ENCODE measurements at places on chromosomes 7 and 10.

DNA sequence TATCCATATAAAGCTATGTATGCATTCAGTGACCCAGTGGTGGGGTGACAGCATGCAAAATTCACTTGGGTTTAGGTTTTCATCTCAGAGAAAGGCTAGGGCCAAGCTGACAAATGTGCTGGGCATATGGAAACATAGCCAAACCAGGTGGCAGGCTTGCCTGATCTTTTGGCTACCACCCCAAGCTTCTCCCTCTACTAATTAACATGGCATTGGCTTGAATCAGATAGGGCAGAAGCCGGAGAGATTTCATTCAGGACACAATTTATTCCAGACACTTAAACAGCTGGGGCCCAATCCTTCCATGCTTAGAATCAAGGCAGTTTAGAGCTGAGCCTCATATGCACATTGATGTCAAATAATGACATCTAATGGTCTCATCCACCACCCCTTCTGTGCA is 95.5 kb upstream of the AGK start:
- DNase-seq, result no peak

DNA sequence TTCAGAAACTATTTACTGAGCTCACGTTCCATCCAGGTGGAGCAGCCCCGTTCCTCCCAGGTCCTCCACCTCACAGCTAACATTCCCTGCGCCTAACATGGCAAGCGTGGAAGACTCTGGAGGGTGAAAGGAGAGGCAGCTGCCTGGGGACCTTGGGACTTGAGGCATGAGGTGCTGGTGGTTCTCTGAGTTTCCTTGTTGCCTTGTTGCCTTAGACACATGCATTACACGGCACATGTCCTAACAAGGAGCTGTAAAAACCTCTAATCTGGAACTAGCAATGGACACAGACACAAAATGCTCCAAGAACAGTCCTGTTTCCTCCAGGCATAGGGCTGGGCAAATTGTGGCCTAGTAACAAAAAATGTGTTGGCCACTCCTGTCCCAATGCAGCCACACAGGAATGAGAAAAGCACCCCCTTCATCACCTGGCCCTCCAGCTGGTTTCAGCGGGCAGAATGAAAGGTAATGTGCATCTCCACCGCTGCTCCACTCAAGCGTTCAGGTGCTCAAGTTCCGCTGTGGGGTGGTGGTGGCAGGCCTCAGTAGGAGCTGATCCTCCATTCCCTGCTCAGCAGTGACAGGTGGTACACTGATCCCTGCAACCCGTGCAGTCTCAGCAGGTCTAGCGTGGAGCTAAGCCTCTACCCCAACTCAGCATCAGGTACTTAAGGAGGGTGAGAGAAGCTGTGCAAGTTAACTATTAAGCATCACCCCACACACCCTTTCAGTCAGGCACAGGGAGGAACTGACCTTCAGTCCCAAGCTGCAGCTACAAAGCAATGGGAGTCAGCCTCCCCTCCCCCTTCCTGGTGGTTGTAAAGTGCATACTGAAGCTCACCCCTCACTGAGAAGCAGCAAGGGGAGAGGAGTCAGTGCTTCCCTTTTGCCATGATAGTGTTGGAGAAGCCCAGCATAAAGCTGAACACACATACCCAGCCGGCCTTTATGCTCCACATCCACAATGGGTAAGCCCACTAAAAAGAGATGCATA is 382.8 kb downstream of the SDK1 start:
- DNase-seq, result no peak

DNA sequence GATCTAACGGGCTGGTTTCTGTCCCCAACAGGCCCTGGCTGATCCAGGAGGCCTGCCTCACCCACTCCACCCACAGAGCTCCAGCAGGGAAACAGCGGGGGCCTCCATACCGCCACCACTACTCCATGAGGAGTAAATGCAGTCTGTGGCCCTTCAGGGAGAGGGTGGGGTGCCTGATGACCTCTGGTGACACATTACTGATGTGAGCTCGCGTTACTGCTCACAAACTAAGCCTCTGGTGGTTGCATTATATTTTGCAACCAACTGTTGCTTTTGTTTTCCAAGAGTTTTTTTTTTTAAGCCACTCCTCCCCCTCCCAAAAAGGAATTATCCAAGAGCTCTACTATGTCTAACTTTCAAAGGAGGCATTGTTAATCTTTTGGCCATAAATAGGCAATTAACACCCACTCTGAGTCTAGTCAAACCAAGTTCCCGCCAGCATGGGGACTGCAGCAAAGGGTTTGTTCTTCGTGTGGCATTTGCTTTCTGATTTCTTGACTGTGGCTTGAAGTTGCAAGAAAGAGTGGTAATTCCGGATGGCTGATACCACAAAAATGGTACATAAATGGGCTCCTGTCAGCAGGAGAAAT is 72.6 kb downstream of the FAM53B start:
- no peak for DNase-seq

GRCh38 chr10:123009105-123009820 is 457 bp downstream of the ACADSB start:
- DNase-seq, result no peak

- no peak for DNase-seq
Observed at GRCh38 chr7:149774237-149775175, 1.1 kb upstream of the ZNF467 start.

- no peak for DNase-seq
Observed at GRCh38 chr7:116782177-116782711, 80.1 kb upstream of the CAPZA2 start.

- no peak for DNase-seq
Observed at GRCh38 chr7:132943645-132944044, 138.2 kb downstream of the CHCHD3 start.

DNA sequence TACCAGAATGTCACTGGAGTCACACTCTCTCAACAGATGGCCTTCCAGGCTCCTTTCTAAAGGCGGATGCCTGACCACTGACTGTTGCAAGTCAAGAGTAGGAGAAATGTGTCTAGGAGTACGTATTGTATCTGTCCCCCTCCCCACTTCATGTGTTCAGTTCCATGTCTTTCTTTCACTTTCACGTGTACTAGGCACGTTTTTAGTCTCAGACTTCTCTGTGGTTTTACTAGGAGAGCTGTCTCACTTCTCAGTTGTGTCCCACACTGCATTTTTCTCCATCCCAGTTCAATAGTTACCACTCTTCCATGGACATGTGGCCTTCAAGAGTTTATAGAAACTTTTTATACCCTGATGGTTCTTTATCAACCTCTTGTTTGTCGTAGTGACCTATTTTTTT is 893.0 kb downstream of the NRG3 start:
- DNase-seq, result no peak

- no peak for DNase-seq
Observed at GRCh38 chr10:71031603-71032002, 143.2 kb upstream of the PCBD1 start.

DNA sequence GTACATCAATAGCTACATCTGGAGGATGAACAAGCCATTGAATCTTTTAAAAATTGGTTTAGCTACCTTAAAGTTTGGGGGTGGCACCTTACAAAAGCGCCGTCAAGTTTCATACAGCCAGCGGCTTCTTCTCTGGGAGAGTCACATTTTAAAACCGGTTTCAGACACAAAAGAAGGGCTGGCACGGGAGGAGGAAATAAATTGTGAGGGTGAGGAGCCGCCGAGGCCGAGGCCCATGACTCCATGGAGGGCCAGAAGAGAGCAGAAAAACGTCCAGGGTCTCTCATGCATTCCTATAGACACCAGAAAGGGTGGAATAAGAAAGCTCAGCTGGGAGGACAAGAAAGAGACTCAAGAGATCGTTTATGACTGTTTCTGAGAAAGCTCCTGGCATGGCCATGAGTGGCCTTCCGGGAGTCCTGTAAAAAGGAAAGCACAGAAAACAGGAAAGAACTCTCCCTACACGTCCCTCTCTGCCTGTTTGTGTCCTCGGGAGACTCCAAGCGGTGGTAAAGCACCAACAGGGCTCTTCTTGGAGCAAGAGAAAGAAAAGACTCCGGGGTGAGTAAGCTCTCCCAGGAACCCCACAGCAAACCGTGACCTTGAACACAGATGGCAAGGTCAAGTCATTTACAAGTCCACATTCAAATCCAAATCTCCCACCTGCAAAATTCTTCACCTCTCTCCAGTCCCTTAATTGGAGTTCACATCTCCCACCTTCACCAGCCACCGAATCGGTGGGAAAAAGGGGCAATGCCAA is 1.8 kb downstream of the FRAT2 start:
- no peak for DNase-seq

Data from T-helper 9 cell (primary cell).